CD8-positive, alpha-beta memory T cell (primary cell): ENCODE measurements at places on chromosomes 4 and X. TPM values are rescaled to one million over a fixed set of nuclear protein-coding genes. Genes with fewer than 3 reads are reported as not detected.

The C1QTNF7 gene
- polyA plus RNA-seq: not detected

- DNase-seq: no peak
Measured at GRCh38 chr4:138110815-138111214, 131.3 kb downstream of the SLC7A11 start.

The PF4V1 gene
- polyA plus RNA-seq: not detected

GRCh38 chrX:119667111-119667878, 25.7 kb downstream of the SEPTIN6 start:
- no peak for DNase-seq

- no peak for DNase-seq
Measured at GRCh38 chr4:114146947-114147618, 167.6 kb upstream of the ARSJ start.

DNA sequence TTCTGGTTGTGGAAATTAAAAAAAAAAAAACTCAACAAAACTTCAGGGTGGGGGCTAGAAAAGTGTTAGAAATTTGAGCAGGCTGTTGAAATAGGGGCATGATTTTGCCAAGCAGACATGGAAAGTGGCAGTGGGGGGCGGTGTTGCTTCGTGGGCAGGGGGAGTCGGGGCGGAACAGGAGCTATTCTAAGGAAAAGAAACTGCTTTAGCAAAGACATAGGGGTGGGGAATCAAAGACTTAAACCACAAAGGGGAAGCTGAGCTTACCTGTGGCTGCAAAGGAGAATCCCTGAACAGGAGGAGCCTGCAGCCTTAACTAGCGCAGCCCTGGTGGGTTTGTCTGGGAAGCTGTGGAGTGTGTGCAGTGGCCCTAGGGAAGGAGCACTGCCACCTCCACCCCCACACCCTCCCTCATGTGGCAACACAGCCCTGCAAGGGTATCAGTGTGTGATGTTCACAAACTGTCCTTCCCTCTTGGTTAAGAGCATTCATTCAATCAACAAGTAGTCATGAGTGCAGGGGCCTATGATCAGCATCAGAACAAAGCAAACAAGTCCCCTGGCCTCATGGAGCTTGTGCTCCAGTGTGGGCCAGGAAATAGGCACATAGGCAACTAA, 20.5 kb downstream of the SEL1L3 start:
- DNase-seq: peak; percentile 63

DNA sequence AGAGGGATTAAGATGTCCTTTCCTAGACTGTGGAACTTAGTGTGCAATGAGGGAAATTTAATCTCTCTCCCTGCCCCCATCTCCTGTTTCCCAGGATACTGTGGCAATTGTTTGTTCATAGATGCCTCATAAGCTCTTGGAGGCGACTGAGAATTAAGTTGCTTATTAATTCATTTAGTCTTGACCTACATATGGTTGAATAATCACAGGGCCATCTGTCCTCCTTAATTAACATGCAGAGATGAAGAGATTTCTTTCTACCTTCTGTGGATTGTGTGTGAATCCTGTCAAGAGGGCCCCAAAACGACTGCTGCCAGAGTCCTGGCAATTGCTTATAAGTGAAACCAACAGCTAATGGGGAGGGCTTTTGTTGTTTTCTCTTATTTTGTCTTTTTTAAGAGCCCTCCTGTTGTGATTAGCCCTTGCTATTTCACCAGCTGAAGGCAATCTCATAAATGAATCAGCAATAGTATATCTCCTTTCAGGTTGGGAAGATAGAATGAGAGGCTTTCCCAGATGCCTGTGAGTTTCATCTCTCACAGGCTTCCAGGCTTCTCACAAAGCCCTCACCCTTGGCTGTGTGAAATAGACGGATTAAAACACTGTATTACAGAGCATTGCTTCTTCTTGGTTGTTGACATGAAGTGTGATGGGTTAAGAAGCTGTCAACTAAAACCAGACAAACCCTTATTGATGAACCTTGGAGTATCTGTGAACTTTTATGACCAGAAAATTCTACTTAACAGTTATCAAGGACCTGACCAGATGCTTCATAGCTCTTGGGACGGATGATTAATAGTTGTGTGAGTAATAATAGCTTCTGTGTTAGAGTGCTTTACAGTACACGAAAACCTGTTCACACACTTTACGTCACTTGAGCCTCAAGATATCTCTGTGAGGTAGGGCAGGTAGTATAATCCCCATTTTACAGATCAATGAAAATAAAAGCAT, 58.5 kb downstream of the PGRMC2 start:
- no peak for DNase-seq

DNA sequence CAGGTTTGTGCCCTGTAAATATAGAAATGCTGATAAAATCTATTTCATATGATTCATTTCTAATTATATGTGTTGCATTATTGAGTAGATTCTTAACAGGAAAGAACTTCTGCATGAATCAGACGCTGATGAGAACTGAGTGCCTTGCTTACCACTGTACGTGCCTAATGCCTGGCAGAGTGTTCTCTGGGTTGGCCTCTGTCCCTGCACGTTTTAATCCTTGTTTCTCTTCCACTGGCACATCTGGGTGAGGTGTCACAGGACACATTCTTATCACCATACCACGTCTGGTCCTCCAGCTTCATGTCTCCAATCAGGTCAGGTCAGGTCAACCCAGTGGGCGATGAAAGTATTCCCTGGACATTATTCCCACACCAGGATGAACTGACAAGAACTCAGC, 53.6 kb downstream of the KLF3 start:
- no peak for DNase-seq

- no peak for DNase-seq
Measured at GRCh38 chr4:52566136-52567031, 92.7 kb downstream of the USP46 start.

DNA sequence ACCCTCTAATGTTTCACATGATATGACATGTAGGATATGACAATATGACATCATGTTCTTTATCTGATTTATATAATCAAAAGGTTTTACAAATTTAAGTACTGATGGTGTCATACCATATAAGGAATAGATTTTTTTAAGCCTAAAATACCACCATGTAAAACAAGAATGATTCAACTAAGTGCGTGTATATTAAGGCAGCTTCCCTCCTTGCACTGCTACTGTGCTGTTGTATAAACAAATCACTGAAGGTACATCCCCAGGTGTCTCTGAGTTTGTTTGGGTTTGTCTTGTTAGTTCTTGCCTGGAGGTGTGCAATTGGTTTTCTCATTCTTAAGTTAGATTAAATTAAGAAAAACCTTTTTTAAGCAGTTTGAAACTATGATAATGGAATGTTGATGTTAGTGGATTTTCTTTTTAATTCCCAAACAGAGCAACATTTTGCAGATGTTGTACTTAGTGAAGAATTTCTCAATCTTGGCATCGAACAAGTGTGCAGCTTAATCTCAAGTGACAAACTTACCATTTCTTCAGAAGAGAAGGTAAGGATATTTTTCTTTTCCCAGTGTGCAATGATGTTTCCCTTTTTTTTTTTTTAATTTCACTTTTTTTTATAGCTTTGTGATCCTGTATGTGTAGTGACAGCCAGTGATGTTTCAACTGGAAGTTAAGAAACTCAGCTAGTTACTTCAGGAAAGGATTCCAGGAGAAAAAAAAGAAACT, 33.4 kb upstream of the MSMO1 start:
- no peak for DNase-seq

The ZNF81 gene
- 5.3 TPM for polyA plus RNA-seq

- DNase-seq: no peak
Measured at GRCh38 chr4:65391814-65392213, 278.5 kb downstream of the EPHA5 start.

The SPANXC gene
- not detected for polyA plus RNA-seq

The ZNF275 gene
- polyA plus RNA-seq: 5.4 TPM

The EDA2R gene
- not detected for polyA plus RNA-seq

GRCh38 chrX:53435997-53436396, 1.8 kb upstream of the HSD17B10 start:
- peak; percentile 68 for DNase-seq

GRCh38 chr4:188986271-188986689, 847.0 kb downstream of the TRIML1 start:
- DNase-seq: no peak

DNA sequence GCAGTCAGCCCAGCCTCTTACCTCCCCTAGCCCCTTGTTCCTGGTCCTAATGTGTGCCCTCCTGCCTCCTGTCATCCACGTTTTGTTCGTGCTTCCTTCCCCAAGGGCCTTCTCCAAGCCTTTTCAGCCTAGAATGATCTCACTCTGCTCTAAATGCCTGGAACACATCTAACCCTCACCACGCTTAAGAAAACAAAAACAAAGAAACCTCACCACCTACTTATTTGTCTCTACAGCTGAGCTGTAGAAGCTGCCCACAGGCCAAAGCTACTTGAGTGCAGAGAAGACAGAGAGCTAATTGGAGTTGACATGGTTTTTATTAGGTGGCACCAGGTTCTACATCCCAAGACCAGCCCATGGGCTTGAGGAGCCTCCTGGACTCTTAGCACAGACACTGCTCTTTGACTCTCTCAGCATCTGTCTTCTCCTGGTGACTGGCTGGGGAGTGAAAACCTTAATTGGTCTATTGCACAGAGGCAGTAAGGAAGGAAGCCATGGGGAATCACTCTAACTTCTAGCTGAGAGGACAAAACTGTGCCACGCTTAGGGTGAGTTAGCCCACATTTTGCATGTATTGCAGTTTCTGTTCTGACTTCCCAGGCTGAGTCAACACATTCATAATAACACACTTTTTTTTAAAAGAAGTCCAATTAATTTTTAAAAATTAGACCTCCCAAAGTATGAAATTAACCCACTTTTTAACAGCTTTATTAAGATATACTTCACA, 52.3 kb upstream of the PDK3 start:
- DNase-seq: no peak

The FGF5 gene
- polyA plus RNA-seq: not detected

DNA sequence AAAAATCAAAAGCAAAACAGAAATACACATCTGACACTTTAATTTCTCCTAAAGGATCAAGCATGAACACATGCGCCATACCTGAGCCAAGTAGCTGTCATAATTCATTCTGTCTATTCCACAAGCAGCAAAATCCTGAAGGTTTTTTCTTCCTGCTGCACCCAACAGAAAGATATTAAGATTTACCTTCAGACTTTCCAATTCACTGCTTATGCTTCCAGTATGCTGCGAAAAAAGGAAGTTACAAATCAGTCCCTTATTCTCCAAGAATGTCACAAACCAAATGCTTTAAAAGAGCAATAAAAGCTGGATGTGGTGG, 29.2 kb upstream of the FGFBP2 start:
- no peak for DNase-seq

The RHOH gene
- polyA plus RNA-seq: 262 TPM

DNA sequence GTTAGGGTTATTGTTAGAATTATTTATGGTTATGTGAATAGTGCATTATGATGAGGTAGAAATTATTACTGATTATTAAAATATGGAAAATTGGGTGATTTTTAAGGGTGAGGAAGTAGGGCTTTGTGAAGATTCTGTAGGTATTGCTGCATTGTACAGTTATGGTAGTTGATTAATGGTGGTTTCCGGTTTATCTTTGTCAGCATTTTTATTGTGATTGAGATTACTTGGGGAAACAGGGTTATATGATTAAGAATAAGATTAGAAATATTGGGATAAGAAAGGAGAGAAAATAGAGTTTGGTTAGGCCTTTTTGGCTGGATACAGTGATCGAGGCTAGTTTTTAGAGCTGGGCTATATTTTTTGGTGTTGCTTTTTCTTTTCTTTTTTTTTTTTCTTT, 8.6 kb upstream of the IGBP1 start:
- DNase-seq: no peak

- no peak for DNase-seq
Measured at GRCh38 chrX:17662391-17662790, 74.9 kb upstream of the SCML1 start.

GRCh38 chr4:26763648-26764047, 97.0 kb upstream of the STIM2 start:
- no peak for DNase-seq

- DNase-seq: no peak
Measured at GRCh38 chrX:32893751-32894150, 317.6 kb downstream of the DMD start.

- no peak for DNase-seq
Measured at GRCh38 chrX:106263817-106264216, 95.7 kb downstream of the PWWP3B start.

- DNase-seq: no peak
Measured at GRCh38 chr4:147550626-147551246, 66.5 kb upstream of the TMEM184C start.

DNA sequence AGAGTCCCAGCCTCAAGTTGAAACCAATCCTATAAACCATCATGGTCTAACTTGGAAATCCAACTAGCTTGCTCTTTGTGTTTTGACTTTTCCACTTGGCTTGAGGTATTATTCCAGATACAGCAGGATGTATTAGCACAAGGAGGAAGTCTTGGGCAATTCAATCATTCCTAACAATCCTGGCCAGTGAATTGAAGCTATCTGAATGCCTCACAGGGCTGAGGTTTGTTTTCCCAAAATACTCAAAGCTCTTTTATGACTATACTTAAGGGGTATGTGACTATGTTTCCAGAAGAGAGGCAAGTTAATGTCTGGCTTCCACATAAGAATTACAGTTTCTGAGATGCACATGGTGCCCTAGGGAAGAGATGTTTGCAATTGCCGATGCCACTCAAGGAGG, 66.8 kb upstream of the SH3RF1 start:
- DNase-seq: no peak

DNA sequence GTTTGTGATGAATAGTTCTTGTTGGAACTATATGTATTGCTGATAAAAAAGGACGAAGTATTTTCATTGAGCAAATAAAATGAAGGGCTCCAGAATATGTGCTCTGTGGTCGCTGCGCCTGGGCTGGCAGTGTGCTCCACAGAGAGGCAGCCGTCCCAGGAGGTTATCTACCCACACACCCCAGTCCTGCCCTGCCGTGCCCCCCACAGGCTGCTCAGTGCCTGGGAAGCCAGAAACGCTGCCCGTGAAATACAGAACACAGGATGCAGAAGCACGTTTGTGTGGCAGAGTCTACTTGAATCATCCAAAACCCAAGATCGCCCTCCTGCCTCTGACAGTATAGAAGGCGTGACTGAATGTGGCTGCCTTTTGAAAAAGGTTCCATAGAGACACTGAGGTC, 1.4 kb downstream of the CLDN22 start:
- no peak for DNase-seq

The ENPP6 gene
- polyA plus RNA-seq: not detected

The PCDH7 gene
- not detected for polyA plus RNA-seq

- no peak for DNase-seq
Measured at GRCh38 chr4:118776157-118776954, 59.6 kb downstream of the SEC24D start.

The EXOC1L gene
- not detected for polyA plus RNA-seq

The TRPC5OS gene
- polyA plus RNA-seq: not detected

GRCh38 chr4:174714393-174715211, 114.4 kb downstream of the GLRA3 start:
- DNase-seq: no peak

The SAP30 gene
- polyA plus RNA-seq: 10.0 TPM

DNA sequence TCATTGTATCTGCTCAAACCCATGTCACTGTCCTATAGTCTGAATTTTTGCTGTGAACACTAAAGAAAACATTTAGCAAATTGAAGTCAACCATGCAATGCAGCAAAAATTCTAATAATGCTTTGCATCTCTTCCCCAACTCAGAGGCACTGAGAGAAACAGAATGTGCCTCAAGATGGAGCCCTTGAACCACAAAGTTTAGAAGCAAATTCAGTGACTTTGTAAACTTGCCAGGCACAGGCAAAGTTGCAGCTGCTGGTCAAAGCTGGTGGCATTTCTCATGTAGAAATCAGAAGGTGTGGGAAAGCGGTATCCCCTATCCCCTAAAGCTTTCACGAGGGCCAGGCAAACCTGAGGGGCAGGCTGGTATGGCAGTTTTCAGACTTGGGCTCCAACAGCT, 121.7 kb upstream of the DIPK2B start:
- DNase-seq: no peak

GRCh38 chr4:24850674-24851073, 55.3 kb downstream of the SOD3 start:
- no peak for DNase-seq

GRCh38 chrX:8815460-8816065, 14.4 kb upstream of the FAM9A start:
- no peak for DNase-seq
